ENCODE measurements at places on chromosomes 1 and 21. TPM values are rescaled to one million over a fixed set of nuclear protein-coding genes. Genes with fewer than 3 reads are reported as not detected.
A peak's percentile ranks its signal among the peaks of the same experiment; 100 is the strongest.

GRCh38 chr1:154199563-154199879 is 6.6 kb downstream of the CFAP141 start:
- no peak for DNase-seq

GRCh38 chr1:224730965-224731364 is 114.8 kb downstream of the CNIH3 start:
- no peak for DNase-seq

- peak; percentile 23 for DNase-seq
Observed at GRCh38 chr1:179127163-179127895, 45.5 kb downstream of the TOR3A start.

DNA sequence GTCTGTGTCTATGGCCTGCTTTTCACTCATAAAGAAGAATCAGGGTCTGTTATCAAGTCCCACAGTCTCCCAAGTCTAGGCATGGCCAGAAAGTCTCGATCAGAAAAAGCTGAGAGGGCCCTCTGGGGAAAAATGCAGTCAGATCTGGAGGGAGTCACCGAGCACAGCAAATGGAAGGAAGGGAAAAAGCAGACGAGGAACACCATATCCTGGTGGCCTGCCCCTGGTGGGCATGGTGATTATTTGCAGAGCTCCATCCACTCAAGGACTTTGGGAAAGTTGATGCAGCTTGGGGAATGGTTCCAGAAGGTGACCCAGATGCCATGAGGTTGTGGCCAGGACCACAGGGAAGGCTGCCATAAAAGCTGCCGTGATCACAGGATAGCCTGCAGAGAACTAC is 189.1 kb downstream of the CLIC6 start:
- DNase-seq, result no peak

GRCh38 chr1:56189946-56190805 is 389.2 kb downstream of the PLPP3 start:
- DNase-seq, result peak; percentile 28

- no peak for DNase-seq
Observed at GRCh38 chr21:34970566-34970965, 78.5 kb downstream of the RUNX1 start.

MMP23B gene
- 50.7 TPM for total RNA-seq

GRCh38 chr1:77290576-77290975 is 8.8 kb downstream of the AK5 start:
- DNase-seq, result no peak

GRCh38 chr1:57357462-57357861 is 66.4 kb downstream of the DAB1 start:
- DNase-seq, result no peak

GRCh38 chr1:183180634-183181056 is 5.4 kb upstream of the LAMC2 start:
- peak; percentile 84 for DNase-seq

DNA sequence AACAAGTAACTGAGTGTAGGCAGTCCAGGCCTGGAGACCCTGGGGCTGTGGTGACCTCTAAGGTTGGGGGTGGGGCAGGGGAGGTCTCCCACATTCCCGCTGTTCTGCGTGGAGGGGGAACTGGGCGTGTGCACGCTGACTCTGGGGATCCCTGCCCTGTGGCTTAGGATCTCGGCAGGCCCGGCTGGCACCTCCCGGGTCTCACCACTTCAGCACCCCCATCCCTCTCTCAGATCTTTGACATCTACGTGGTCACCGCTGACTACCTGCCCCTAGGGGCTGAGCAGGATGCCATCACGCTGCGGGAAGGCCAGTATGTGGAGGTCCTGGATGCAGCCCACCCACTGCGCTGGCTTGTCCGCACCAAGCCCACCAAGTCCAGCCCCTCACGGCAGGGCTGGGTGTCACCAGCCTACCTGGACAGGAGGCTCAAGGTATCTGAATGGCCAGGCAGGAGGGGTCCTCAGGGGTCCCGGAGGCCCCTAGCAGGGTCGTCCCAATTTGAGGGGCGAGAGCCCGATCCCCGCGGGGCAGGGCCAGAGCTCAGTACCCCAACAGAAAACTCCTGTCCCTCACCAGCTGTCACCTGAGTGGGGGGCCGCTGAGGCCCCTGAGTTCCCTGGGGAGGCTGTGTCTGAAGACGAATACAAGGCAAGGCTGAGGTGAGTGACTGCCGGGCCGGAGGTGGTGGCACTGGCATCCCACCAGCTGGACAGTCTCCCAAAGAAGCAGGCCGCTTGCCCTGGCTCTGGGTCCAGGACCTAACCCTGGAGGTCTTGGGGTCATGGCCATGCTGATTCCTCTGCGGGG is 68.7 kb downstream of the TRIM11 start:
- DNase-seq, result no peak

FAM151A gene
- total RNA-seq, result not detected

DNA sequence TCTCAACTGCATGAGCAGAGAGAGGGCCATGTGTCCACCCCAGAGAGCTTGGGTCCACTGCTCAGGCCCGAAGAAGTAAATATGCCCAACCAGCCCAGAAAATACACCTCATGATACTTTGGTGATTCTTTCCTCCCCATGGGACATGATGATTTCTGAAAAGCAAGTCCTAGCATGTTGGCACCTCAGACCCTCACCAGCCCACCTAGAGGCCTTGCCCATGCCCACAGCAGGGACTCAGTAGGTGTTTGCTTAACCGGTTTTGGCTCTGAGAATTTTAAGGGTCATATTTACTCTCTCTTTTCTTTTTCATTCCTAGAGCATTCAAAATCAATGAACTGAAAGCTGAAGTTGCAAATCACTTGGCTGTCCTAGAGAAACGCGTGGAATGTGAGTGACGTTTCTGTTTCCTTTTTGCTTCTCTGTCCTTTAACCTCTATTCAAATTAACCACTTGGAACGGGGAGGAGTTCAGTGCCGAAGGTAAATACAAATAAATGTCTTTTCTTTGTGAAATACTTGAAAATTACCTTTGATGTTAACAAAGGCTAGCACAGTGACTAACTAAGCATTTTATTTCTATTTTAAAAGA is 79.7 kb downstream of the PDE9A start:
- DNase-seq, result no peak

ACTL8 gene
- not detected for total RNA-seq

MYBPHL gene
- 0.71 TPM for total RNA-seq

GRCh38 chr1:33157131-33157530 is 24.7 kb downstream of the TRIM62 start:
- DNase-seq, result no peak

GRCh38 chr1:11982010-11982392 is 1.8 kb downstream of the MFN2 start:
- DNase-seq, result no peak

MPL gene
- total RNA-seq, result 0.09 TPM

LHX8 gene
- 0.09 TPM for total RNA-seq

B3GALT5 gene
- total RNA-seq, result 0.27 TPM

C1QTNF12 gene
- total RNA-seq, result 8.2 TPM

DNA sequence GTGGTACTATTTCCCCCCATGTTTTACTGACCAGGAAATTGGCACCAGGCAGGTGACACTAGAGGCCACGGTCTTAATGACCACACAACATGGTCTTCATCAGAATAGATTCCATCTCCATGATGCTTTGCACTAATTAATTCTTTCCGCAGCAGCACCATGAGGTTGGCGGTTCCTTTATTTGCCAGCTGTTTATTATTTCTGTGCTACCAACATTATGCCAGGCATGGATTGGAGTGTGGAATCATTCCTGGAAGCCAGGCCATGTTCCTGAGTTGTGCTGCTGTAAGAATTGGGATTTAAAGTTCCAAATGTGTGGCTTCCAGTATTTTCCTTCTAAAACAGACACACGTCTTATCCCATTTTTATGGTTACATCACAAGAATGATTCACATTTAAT is 107.8 kb downstream of the NFIA start:
- DNase-seq, result peak; percentile 68

DNA sequence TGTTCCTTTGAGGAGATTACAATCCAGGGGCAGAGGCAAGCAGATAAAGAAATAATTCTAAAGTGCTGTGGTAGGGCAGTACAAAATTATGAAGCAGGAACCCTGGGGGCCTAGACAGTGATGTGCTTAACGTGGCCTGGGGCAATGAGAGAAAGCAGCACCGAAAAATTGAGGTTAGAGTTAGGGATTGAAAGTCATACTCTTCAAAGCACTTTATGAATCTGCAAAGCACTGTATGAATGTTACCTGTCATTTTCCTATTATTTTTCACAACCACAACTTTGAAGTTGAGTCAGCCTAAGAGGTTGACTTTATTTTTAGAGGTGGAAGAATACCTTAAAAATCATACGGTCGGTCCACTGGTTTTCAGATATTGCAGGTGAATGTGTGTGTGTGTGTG is 183.4 kb upstream of the NFIA start:
- DNase-seq, result no peak

C8A gene
- not detected for total RNA-seq

ICOSLG gene
- total RNA-seq, result 1.9 TPM

DNA sequence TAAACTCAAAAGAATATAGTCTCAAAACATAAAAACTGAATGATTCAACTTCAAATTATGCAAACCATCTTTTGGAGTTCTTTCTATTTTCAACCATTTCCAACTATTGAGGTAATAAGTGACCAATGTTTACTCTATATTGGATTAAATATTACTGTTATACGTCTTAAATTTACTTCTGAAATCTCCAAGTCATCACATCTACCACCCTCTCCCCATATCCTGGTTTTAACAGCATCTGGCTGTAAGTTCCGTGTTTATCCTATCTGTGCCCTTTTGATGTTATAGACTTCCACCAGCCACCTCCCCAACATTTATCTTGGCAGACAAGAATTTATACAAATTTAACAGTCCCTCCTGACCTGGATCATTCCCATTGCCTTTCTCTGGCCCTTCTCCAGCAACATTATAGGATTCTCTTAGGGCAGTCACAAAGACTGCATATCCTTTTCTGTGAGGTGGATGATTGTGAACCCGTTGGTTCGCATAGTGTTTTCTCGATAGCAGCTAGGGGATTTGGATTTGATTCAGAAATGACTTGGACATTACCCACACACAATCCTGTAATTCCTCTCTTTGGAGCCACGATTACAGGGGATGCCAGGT is 313.4 kb upstream of the FMN2 start:
- DNase-seq, result peak; percentile 41

DNA sequence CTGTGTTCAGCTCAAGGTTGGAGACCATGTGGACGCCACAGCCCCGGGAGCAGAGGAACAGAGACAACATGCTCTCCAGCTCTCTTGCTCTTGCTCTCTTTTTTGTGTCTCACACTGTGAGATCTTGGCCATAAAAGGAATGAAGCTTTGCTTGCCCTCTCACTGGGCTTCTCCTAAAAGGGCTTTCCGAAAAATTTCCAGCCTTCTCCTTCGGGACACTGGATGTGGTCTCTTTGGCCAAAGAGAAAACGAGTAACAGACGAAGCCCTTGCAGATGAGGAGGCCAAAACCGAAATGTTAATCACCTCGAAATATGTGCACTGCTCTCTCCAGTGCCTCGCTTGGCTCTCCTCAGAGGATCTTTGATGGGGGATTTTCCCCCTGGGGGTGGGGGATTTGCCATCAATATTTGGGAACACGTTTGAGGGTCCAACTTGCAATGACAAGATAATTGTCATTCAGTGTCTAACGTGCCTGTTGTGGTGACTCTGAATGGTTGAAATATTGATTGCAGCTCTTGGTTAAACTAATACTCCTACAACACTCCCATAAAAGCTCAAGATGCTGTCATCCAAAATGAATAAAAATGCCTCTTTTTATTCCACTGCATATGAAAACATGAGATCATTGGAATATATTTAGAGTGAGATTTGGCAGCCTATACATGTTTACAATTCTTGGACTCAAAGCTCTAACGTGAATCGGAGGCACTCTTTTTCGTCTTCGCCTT is 68.6 kb upstream of the ANGPTL1 start:
- peak; percentile 98 for DNase-seq

- no peak for DNase-seq
Observed at GRCh38 chr1:11058595-11059154, 1.1 kb downstream of the SRM start.

GRCh38 chr1:156126630-156127534 is 12.4 kb downstream of the LMNA start:
- peak; percentile 67 for DNase-seq

COL9A2 gene
- 2.6 TPM for total RNA-seq

DNA sequence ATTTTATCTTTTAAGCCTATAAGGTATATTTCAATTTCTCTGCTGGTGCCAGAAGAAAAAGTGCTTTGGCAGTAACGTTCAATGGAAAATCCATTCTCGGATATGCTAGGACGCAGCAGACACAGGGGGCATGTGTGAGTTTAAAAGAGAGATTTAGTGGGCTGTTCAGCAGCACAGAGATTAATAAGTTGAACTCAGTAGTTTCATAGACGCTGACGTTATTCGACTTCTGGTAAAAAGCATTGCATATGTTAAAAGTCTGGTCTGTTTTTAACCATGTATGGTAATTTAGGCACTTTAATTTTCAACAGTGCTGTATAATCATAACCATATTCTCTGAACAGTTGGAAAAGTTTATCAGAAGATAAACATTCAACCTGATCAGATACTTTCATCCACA is 99.6 kb downstream of the ATP6V1G3 start:
- DNase-seq, result peak; percentile 28

- no peak for DNase-seq
Observed at GRCh38 chr1:94486990-94487389, 54.6 kb downstream of the F3 start.

GRCh38 chr1:119565131-119565772 is 58.2 kb downstream of the HSD3B1 start:
- no peak for DNase-seq

DNA sequence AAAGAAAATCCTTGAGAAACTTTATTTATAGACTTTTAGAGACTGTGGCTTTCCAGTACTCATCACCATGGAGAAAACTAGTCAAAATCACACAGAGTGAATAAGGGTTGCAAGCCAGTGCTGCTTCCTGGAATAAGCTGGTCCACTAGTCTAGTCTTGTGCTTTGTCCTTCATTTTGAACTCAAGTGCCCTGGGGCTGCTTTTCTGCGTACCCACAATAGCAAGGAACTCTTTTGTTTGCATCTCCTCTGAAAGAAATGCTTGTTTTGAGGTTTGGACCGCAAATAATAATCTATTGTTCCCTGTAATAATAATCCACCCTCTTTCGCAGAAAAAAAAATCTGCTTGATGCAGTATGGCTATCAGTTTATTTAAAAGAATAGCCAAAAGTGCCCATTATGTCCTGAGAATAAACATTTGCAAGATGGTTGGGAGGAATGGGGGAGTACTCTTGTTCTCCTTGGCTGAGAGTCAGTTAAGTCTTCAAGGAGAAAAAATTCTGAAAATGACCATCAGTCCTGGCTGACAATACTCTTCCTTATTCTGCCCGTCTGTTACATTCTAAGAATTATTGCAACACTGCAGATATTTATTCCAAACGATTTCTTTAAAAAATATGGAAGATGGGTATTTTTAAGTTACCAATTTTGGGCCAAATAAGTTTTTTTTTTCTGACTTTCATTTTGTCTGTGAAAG is 41.9 kb downstream of the MPZL1 start:
- peak; percentile 20 for DNase-seq

PM20D1 gene
- 0.09 TPM for total RNA-seq

- DNase-seq, result no peak
Observed at GRCh38 chr1:231507476-231508355, 20.8 kb upstream of the TSNAX start.

NMNAT2 gene
- total RNA-seq, result 0.49 TPM

LCE2A gene
- total RNA-seq, result not detected

GRCh38 chr1:44029260-44029910 is 1.9 kb downstream of the SLC6A9 start:
- no peak for DNase-seq
